ENCODE measurements at places on chromosomes 5 and 9.

- no peak for DNase-seq
Measured at GRCh38 chr9:134231330-134231745, 67.0 kb upstream of the RNU6ATAC start.

- peak; percentile 46 for DNase-seq
Measured at GRCh38 chr5:38447056-38447455, 109.4 kb downstream of the LIFR start.

DNA sequence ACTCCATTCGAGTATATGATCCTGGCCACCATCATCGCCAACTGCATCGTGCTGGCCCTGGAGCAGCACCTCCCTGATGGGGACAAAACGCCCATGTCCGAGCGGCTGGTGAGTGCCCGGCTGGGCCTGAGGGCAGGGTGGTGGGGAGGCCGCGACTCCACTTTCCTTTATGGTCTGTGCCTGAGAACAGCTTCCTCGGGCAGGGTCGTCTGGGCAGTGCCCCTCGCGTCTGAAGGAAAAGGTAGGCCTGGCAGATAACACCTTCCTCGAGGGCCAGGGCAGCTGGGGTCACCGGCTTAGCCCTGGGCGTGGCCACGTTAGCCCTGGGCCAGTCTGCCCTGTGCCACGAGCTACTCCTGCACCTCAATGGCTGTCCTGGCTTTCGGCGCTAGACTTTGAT, 1.5 kb downstream of the CACNA1B start:
- DNase-seq: no peak

DNA sequence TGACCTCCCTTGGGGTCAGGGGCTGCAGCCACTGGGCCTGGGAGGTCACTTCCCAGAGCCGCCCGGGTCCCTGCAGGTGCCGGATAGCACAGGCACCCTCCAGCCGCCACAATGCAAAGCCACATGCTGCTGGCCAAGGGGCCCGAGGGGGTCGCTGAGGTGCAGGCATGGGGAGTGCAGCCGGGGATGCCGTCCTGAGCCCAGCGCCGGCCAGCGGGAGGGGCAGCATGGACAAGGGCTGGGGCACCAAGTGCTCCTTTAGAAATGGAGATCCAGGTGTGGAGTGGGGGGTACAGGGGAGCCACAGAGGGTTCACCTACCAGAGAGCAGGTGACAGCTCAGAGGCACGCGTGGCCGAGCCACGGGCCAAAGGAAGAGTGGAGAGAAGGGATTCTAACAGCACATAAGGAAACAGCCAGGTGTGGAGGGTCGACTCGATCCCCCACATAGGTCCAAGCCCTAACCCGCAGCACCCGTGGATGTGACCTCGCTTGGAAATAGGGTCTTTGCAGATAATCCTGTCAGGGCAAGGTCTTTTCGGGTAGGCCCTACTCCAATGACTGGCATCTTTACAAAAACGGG, 24.7 kb downstream of the ZDHHC11B start:
- peak; percentile 25 for DNase-seq

GRCh38 chr5:56900858-56901578, 8.4 kb upstream of the SETD9 start:
- no peak for DNase-seq

- no peak for DNase-seq
Measured at GRCh38 chr5:79990205-79990597, 861 bp downstream of the MTX3 start.

DNA sequence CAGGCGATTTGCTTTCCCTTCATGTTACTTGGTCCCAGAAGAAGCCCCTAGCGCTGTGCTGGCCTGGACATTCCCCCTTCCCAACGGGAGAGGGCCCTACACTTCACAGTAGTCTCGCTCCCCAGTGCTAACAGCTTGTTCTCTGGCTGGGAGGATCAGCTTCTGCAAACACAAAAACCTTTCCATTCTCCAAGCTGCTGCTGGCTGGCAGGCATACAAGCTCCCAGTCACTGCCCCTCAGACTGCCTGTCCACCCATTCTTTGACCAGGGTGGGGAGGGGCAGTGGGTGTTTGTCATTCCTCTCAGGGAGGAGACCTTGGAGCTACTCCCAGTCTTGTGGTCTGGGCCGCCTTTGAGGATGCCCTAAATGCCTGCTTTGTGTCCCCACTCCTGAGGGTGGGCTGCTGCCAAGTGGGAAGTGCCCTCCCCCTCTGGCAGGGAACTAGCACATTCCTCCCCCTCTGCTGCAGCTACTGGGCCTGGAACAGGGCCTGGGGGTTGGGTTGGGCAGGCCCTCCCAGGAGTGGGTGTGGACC, 20.8 kb downstream of the ENHO start:
- DNase-seq: peak; percentile 86

DNA sequence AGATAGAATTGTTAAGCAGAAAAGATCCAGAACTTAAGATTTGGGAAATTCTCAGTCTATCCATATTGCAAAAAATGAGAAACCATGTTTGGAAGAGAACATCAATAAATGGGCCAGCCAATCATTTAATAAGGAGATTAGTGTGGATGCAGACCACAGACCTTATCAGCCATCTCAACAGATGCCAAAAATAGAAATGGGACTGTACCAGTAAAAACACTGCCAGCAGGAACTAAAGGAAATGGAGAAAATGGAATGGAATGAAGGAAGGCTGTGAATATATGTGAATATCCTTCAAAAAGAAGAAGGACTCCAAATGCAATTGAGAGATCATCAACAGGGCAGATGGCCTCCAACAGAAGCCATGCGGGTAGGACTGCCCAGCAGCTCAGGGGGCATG, 52.7 kb upstream of the ZNF618 start:
- DNase-seq: no peak

DNA sequence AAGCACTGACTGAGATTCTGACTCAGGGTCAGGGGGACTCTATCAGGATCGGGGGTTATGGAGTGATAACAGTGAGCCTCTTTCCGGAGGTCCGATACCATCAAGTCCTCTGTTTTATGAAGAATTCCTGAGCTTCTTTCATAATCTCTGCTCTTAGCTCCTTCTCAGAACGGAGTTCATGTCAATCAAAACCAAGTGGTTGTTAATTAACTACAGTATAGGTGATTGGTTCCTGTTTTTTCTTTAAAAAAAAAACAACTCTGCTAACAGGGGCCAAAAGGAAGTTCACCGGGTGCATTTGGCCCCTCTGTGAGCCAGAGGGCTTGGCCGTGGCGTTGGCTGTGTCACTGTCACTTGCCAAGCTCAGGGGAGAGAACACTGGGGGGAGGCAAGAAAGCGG, 4.0 kb downstream of the GFI1B start:
- no peak for DNase-seq

DNA sequence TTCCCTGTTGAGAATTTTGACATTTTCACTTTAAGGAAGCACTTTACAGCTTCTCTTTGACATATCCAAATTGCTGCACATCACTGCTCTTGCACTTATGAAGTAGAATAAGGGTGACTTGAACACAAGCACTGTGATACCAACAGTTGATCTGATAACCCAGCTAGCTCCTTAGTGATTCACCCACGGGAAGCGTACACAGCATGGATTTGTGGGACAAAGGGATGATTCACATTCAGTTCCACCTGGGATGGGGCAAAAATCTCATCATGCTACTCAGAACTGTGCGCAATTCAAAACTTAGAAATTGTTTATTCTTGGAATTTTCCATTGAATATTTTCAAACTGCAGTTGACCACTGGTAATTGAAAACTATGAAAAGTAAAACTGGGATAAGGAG, 1565.5 kb upstream of the CDH9 start:
- DNase-seq: no peak

DNA sequence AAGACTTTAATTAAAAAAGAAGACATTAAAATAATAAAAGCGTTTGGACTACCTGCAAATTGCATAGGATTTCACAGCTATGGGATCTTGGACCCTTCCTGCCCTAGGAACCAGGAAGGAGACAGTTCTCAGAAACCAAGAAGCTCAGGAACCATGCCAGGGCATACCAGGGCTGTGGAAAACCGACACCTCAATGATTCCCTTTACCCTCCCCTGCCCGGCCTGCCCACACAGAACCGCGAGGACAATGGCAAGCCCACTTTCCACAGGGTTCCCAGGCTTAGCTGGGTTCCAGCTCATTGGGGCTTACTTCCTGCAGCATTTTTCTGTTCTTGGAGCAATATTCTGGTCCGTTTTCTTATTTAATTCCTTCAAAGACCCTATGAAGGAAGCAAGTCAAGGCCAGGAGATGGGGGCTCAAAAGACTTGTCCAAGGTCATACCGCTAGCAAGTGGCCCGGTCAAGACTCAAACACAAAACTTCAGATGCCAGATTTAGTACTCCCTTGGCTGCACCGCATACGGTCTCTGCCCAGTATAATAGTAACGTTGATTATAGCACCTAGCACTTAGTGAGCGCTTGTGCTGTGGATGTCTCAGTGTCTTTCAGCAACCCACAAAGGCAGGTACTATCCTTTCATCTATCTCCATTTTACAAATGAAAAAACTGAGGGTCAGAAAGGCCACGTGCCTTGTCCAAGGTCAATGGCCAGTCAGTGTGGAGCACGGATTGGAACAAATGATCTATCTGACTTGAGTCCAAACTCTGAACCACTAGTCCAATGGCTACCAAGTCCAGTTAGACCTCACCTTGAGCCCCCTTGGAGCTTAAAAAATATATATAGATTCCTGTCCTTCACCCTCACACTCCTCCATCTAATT, 6.8 kb downstream of the FAT2 start:
- DNase-seq: no peak

All from stomach (tissue), 19 donors.